Subcutaneous adipose tissue (tissue), 4 donors: ENCODE measurements at places on chromosomes 2 and 18. TPM values are rescaled to one million over a fixed set of nuclear protein-coding genes. Genes with fewer than 3 reads are reported as not detected.

The COLEC11 gene
- total RNA-seq = 1.1 TPM

The CRYBA2 gene
- not detected for total RNA-seq

The GKN1 gene
- total RNA-seq = not detected

The LIMS2 gene
- total RNA-seq = 81.8 TPM

The PSMA8 gene
- not detected for total RNA-seq

The NAT8 gene
- not detected for total RNA-seq

The ARHGAP15 gene
- total RNA-seq = 25.9 TPM

The LDLRAD4 gene
- total RNA-seq = 28.4 TPM

The ARHGEF4 gene
- total RNA-seq = 4.8 TPM

The CACNB4 gene
- total RNA-seq = 5.8 TPM

The LRRC30 gene
- total RNA-seq = not detected

The SERPINB12 gene
- total RNA-seq = not detected

The MAL gene
- not detected for total RNA-seq

The IL37 gene
- total RNA-seq = not detected

The ZRANB3 gene
- 2.8 TPM for total RNA-seq

The MGAT5 gene
- 22.0 TPM for total RNA-seq

The ANKRD30B gene
- 0.49 TPM for total RNA-seq

The CFAP210 gene
- not detected for total RNA-seq

The CBLN2 gene
- total RNA-seq = not detected

The SPATS2L gene
- 74.6 TPM for total RNA-seq

The SFTPB gene
- not detected for total RNA-seq
